ENCODE measurements at places on chromosomes 3 and 15. TPM values are rescaled to one million over a fixed set of nuclear protein-coding genes. Genes with fewer than 3 reads are reported as not detected.
A peak's percentile ranks its signal among the peaks of the same experiment; 100 is the strongest.

The GPR149 gene
- polyA plus RNA-seq, result not detected

The PRR20G gene
- not detected for polyA plus RNA-seq

The CPNE4 gene
- polyA plus RNA-seq, result not detected

The CORO2B gene
- polyA plus RNA-seq, result not detected

The CCDC54 gene
- polyA plus RNA-seq, result 0.32 TPM

The TUSC7 gene
- not detected for polyA plus RNA-seq

The CFAP92 gene
- polyA plus RNA-seq, result not detected

The SMCO1 gene
- polyA plus RNA-seq, result not detected

The CFAP100 gene
- not detected for polyA plus RNA-seq

The FXR1 gene
- polyA plus RNA-seq, result 46.9 TPM

GRCh38 chr3:183701744-183702143 lies 4.1 kb downstream of the YEATS2 start:
- H3K27ac ChIP-seq, result peak overlapping the region; percentile 70
- H3K4me1 ChIP-seq, result peaks cover 56% of the 10 kb centered on the region
- DNase-seq, result no peak
- no peak overlapping the region for H3K4me3 ChIP-seq

- no peak for DNase-seq
- no peaks in the 10 kb centered on the region for H3K36me3 ChIP-seq
- H3K27me3 ChIP-seq, result peaks cover 3% of the 10 kb centered on the region
- H3K27ac ChIP-seq, result no peak overlapping the region
- no peaks in the 10 kb centered on the region for H3K4me1 ChIP-seq
Observed at GRCh38 chr3:37536840-37537239, 324.8 kb upstream of the CTDSPL start.

DNA sequence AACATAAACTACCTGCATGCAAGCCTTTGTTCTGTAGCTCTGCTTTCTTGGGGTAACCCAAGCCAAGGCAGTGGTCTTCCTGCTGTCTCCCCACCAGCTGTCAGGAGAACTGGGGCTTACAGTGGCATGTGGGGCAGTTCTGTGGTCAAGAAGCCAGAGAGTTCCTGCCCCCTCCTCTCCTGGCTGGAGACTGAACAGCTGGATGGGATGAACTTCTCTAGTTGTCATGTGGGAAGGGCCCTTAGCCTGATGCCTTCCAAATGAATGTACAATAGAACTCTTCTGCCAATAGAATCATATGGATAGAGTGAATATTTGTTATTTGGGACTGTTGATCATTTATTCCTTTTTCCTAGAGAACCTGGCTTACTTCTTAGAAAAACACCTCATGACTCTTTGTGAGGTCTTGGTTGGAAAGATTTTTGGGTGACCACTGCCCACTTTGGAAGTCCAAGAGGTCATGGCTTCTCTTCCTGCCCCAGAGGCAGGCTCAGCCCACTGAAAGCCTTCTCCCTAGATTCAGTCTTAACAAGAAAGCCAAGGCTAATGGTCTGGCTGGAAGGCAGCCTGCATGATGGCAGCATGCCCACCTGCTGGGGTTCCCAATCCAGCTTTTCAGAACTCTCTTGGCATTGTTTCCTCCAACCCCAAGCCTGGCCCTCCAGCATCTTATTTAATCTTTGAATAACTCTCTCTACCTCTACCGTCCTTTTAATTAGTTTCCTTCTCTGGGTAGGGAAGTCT lies 462.9 kb upstream of the PROK2 start:
- no peak overlapping the region for H3K27ac ChIP-seq
- no peaks in the 10 kb centered on the region for H3K36me3 ChIP-seq
- H3K4me3 ChIP-seq, result no peak overlapping the region
- no peaks in the 10 kb centered on the region for H3K4me1 ChIP-seq
- DNase-seq, result no peak

GRCh38 chr3:15470261-15470660 lies 42.9 kb downstream of the EAF1 start:
- H3K36me3 ChIP-seq, result peaks cover 5% of the 10 kb centered on the region
- peaks cover 48% of the 10 kb centered on the region for H3K4me1 ChIP-seq
- H3K4me3 ChIP-seq, result no peak overlapping the region

GRCh38 chr3:4957978-4958377 lies 21.3 kb upstream of the BHLHE40 start:
- H3K27me3 ChIP-seq, result no peaks in the 10 kb centered on the region
- peaks cover 12% of the 10 kb centered on the region for H3K36me3 ChIP-seq
- H3K27ac ChIP-seq, result no peak overlapping the region
- no peaks in the 10 kb centered on the region for H3K4me1 ChIP-seq

GRCh38 chr3:107661447-107662123 lies 138.8 kb downstream of the BBX start:
- H3K27ac ChIP-seq, result no peak overlapping the region
- H3K4me3 ChIP-seq, result no peak overlapping the region
- peaks cover 15% of the 10 kb centered on the region for H3K4me1 ChIP-seq
- DNase-seq, result no peak
- H3K36me3 ChIP-seq, result no peaks in the 10 kb centered on the region

DNA sequence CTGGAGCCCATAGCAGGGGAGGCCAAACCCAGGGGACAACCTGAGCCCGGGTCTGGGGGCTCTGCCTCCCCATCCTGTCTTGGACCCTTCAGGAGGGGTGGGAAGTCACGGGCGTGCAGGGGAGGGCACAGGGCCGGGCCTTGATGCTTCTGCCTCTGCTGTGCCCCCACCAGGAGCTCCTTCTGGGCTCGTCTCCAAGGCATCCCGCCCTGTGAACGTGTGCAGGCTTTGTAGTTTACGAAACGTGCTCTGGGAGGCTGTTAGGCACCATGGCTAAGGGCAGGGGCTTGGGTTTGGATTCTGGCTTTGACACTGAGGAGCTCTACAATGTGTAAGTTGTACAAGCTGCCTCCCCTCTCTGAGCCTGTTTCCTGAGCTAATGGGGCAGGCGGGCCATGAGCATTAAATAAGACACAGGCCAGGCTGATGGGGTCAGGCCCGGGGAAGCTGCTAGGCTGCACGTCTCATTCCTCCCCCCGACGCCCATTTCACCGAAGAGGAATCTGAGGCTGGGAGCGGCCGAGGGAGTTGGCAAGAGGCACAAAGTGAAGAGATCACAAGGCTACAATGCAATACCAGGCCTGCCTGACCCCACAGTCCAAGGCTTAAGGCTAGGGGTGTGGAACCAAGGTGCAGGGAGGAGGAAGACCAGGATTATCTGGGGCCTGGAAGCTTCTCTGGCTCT lies 19.6 kb downstream of the PLXND1 start:
- peaks cover 33% of the 10 kb centered on the region for H3K4me1 ChIP-seq
- peaks cover 4% of the 10 kb centered on the region for H3K36me3 ChIP-seq
- DNase-seq, result no peak
- peaks cover 2% of the 10 kb centered on the region for H3K27me3 ChIP-seq

GRCh38 chr3:198027799-198028390 lies 67.9 kb downstream of the LMLN start:
- DNase-seq, result no peak
- H3K36me3 ChIP-seq, result peaks cover 3% of the 10 kb centered on the region
- no peak overlapping the region for H3K27ac ChIP-seq
- no peaks in the 10 kb centered on the region for H3K27me3 ChIP-seq
- H3K4me3 ChIP-seq, result no peak overlapping the region
- peaks cover 1% of the 10 kb centered on the region for H3K4me1 ChIP-seq

GRCh38 chr3:115697263-115698053 lies 74.1 kb downstream of the GAP43 start:
- no peak overlapping the region for H3K4me3 ChIP-seq
- H3K4me1 ChIP-seq, result no peaks in the 10 kb centered on the region
- no peak overlapping the region for H3K27ac ChIP-seq
- DNase-seq, result no peak

GRCh38 chr3:47870702-47871260 lies 67.8 kb downstream of the DHX30 start:
- no peaks in the 10 kb centered on the region for H3K27me3 ChIP-seq
- H3K36me3 ChIP-seq, result peaks cover 26% of the 10 kb centered on the region
- H3K27ac ChIP-seq, result no peak overlapping the region
- no peak for DNase-seq

DNA sequence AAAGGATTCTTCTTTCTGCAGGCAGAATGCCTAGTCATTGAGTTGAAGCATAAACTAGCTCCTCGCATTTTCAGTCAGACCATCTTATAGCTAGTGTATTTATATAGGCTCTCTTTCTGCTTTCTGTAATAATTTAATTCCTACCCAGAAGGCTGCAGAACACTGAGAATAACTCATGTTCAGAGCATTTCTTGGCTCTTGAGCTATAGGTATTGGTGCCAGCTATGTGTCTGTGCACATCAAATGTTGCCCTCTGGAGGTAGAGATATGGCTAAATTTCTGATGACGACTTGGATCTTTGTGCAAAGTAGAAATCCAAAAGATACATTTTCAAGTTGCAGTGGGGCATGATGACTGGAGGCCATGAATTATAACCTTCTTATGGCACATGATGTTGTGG lies 336.2 kb upstream of the TPM1 start:
- H3K27me3 ChIP-seq, result no peaks in the 10 kb centered on the region
- no peaks in the 10 kb centered on the region for H3K4me1 ChIP-seq
- H3K36me3 ChIP-seq, result no peaks in the 10 kb centered on the region
- H3K27ac ChIP-seq, result no peak overlapping the region
- H3K4me3 ChIP-seq, result no peak overlapping the region

- H3K36me3 ChIP-seq, result no peaks in the 10 kb centered on the region
- H3K27me3 ChIP-seq, result peaks cover 7% of the 10 kb centered on the region
- H3K4me1 ChIP-seq, result no peaks in the 10 kb centered on the region
- no peak for DNase-seq
Observed at GRCh38 chr15:72192416-72192815, 5.2 kb downstream of the GRAMD2A start.

- no peaks in the 10 kb centered on the region for H3K36me3 ChIP-seq
- DNase-seq, result peak; percentile 71
- peak overlapping the region; percentile 100 for H3K27ac ChIP-seq
- H3K27me3 ChIP-seq, result peaks cover 17% of the 10 kb centered on the region
- H3K4me1 ChIP-seq, result peaks cover 66% of the 10 kb centered on the region
Observed at GRCh38 chr3:47163169-47164006, 525 bp downstream of the SETD2 start.

GRCh38 chr15:33968821-33969220 lies 524 bp downstream of the CHRM5 start:
- H3K4me3 ChIP-seq, result no peak overlapping the region
- DNase-seq, result no peak
- H3K27me3 ChIP-seq, result no peaks in the 10 kb centered on the region
- H3K36me3 ChIP-seq, result no peaks in the 10 kb centered on the region
- H3K4me1 ChIP-seq, result no peaks in the 10 kb centered on the region

- DNase-seq, result no peak
- peaks cover 2% of the 10 kb centered on the region for H3K27me3 ChIP-seq
- no peak overlapping the region for H3K27ac ChIP-seq
- H3K4me3 ChIP-seq, result no peak overlapping the region
- H3K4me1 ChIP-seq, result peaks cover 9% of the 10 kb centered on the region
Observed at GRCh38 chr3:58529516-58530353, 7.3 kb downstream of the ACOX2 start.

GRCh38 chr15:72369964-72370363 lies 5.8 kb downstream of the HEXA start:
- no peak for DNase-seq
- no peak overlapping the region for H3K27ac ChIP-seq
- H3K4me1 ChIP-seq, result peaks cover 68% of the 10 kb centered on the region
- H3K4me3 ChIP-seq, result no peak overlapping the region
- peaks cover 6% of the 10 kb centered on the region for H3K36me3 ChIP-seq

DNA sequence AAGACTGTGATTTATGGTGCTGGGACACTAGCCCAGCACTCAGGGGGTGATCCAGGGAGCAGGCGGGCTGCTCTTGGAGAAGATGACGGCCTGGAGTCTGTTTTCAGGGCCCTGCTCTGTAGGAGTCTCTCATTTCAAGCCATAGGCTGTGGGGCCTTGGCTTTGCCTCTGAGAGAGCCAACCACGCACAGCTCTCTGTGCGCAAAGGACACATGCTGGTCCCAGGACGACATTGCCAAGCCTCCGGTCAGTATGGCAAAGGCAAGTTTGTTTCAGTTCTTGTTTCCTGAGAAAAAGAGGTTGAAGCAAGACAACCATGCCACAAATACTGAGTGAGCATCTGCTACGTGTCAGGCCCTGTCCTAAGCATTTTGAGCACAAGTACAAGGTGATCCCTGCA lies 197.1 kb downstream of the EPHB1 start:
- H3K36me3 ChIP-seq, result no peaks in the 10 kb centered on the region
- no peaks in the 10 kb centered on the region for H3K4me1 ChIP-seq
- no peak overlapping the region for H3K4me3 ChIP-seq

All from immature natural killer cell (primary cell).